ENCODE measurements at places on chromosomes 2 and 18.

DNA sequence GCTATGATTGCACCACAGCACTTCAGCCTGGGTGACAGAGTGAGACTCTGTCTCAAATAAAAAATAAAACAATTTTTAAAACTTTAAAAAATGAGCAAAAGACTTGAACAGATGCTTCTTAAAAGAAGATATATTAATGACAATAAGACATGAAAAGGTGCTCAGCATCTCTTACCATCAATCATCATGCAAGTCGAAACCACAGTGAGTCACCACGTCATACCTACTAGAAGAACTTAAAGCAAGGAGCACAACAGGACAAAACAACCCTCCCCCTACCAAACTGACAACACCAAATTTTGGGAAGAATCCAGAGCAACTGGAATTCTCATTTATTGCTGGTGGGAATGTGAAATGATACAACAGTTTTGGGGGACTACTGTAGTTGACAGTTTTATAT, 251.6 kb downstream of the BCL2 start:
- no peak for DNase-seq

DNA sequence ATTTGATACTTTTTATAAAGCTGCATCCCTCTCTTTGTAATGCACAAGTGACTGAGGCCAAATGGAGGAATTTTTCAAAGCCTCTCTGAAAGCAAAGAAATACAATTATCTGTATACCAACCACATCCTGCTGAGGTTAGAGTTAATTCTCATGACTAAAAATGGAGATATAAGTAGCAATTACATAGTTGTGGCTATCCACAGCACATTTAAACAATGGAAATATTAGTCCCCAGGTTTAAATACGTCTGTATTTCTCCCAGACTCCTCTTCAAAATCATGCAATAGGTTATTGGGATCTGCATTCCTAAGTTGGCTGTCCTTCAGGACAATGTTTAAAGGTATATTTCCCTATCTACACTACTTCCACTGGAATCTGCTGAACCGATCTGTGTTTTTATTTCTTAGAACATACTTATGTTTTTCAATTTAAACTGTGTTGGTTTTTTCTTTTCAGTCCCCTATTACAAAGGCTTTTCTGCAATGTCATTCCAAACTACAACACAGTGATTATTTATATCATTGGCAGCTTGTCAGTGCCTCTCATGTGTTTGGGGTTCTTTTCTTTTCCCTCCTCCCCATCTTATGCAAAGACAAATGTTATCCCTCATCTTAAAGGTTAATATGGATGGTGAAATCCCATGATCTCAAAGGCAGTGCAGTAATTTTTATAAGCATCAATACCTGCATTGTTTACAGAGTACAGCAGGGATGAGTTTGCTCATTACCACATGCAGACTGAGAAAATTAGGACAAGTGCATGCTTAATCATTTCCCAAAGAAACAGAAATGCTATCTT, 134.8 kb upstream of the FSHR start:
- no peak for DNase-seq

DNA sequence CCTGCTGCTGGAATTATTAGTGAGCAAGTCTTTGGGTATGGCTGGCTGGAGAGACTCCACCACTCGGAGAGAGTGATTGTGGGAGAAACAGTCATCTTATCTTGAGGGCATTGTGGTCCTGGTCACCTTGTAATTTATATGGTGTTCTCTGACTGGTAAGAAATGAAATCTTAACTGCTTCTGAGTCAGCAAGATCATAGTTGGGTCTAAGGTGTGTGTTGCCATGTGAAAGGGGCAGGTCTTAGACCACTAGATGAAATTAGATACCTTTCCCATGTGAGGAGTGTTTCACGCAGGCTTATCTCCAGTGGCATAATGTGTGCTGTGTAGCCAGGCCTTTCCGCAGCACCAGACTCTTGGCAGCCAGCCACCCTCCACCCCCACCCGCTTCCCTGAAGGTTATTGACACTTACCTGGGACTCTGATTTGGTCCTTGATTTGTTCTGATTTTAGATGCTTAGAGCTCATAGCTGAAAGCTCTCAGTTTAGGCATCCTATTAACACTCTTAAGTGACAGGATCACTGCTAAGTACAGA, 7.7 kb downstream of the MAPRE3 start:
- no peak for DNase-seq

GRCh38 chr2:71939588-71940535, 207.8 kb downstream of the CYP26B1 start:
- DNase-seq = no peak

DNA sequence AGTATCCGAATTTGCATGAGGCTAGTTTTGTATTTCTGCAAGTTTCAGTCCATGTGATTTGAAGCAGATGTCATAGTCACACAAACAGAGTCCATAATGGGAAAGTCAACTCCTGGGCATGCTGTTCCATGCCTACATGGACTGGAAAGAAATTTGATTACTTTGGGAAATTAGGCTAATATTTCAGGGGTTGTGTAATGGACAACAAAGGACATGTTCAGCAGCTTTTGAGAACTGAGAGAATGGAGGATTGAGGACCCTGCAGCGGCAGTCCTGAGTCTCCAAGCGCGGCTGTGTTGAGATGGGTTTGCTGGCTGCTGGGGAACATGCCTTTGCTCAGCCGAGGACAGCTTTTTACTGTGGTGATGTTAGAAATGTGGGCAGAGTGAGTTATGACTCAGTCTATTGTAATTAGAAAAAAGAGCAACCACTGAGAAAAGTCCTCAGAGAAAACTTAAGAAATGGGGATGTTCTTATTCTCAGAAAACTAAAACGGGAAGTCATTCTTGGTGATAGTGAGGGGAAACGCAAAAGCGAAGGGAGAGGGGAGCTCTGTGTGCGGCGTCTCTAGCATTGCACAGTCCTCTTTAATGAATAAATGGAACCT, 149.2 kb downstream of the FAM210A start:
- DNase-seq = peak; percentile 57

- DNase-seq = no peak
Observed at GRCh38 chr2:107961395-107961794, 24.9 kb upstream of the SLC5A7 start.
